ENCODE measurements at places on chromosomes 2 and 18.

- no peak for DNase-seq
Observed at GRCh38 chr2:178279142-178279541, 84.8 kb downstream of the OSBPL6 start.

DNA sequence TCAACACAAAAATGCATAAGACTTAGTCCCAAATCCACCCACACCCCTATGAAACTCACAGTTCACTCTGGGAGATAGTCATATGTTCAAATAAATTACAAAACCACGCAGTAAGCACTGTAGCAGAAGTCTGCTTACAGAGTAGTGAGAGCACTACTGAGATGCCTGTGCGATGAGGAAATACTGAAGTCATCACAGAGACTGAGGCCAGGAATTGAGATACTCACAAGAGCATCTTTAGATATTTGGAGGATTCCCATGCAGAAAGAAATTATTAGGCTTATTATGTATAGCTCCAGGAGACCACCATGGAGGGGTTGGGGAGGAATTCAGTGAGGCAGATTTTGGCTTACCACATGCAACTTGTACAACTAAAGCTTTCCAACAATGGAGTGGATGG is 82.3 kb downstream of the ANTXR1 start:
- DNase-seq = no peak

- no peak for DNase-seq
Observed at GRCh38 chr2:9280224-9280623, 73.6 kb downstream of the ASAP2 start.

- DNase-seq = no peak
Observed at GRCh38 chr2:112728029-112728362, 7.2 kb downstream of the NT5DC4 start.

DNA sequence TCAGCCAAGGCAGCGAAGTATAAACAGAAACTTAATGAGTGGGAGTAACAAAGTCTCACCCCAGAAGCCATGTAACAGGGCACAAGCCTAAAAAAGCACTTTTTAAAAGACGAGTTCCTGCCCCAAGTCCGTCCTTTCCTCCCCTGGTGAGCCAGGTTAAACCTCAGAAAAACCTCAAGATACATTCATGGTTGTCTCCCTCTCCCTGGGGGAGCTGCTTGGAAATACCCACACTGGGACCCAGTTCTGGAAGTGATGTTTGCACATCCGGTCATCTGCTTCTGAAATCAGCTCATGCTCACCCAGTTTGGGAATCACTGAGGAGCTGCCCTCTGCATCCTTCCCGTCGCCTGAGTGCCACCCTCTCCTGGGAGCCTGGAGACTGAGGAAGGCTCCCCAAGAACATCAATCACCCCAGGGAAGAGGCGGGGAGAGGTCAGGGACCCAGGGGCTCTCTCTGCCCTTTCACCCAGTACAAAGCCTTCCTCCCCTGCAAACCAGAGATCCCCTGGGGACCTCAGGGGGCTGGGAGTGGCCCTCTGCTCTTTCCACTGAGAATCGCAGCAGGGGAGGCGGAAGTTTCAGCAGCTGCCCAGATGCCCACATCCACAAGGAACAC is 150.6 kb upstream of the AGAP1 start:
- DNase-seq = no peak

- no peak for DNase-seq
Observed at GRCh38 chr18:78031589-78031988, 781.9 kb downstream of the GALR1 start.

DNA sequence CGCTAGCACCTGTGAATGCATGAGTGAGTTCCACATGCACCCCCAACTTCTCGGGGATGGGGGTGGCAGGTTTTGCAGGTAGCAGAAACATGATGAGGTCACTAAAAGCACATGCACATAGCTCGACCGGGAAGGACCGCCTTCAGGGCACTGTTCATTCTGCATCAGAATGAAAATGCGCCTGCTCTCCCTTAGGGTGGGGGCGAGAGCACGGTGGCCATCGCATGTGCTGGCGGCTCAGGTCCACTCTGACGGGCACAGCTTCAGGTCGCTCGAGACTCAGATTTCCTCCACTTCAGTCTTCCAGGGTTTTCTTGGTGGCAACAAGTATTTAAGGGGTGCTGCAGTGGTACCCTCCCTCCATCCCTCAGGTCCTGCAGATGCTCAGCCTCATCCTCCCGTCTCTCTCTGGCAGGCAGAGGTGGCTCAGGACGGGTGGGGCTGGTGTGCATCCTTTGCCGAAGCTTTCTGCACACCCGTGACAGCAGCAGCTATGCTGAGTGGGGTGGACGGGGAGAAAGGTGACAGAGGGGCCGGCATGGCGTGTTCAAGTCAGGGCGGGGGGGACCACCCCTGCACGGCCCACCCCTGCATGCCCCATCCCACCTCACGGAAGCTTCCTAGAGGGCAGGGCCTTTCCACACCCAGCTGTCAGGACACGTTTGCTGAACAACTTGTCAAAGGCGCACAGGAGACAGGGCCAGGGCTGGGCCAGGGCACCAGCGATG is 14.8 kb downstream of the KCNIP3 start:
- DNase-seq = no peak

DNA sequence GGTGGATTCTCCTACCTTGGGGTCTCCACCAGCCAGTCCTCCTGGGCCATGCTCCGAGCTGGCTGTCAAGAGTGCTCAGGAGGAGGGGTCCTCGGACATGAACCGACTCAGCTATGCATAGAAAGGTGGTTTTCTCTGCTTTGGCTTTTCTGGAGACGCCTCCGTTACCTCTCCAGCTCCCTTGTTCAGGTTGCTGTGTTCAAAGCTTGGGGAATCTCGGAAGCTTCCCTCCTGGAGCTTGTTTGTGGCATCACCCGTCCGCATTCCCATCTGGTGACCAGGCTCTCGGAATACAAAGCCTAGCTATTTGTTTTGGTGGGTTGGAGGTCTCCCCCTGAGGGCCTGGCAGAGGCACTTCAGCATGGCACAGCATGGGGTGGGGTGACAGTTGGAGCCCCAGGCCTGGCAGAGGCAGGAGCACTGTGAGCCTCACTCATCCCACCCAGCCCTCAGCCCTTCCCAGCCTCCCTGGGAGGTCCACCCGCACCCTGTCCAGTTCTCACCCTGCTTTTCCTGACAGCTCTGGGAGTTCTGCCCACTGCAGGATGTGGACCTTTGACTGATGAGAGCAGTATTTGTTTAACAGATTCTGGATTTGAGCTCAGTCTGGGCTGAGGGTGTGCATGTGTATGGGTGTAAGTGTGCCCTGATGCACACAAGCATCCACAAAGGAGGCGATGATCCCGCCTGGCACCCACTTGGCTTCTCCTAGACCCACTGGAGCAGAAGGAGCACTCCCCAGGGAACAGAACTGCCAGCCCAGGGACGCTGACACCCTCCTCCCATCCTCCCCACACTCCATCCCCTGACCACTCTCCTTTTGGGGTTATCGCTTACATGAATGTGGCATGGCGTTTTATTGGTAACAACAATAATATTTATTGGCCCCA is 107.3 kb upstream of the HS6ST1 start:
- peak; percentile 57 for DNase-seq

DNA sequence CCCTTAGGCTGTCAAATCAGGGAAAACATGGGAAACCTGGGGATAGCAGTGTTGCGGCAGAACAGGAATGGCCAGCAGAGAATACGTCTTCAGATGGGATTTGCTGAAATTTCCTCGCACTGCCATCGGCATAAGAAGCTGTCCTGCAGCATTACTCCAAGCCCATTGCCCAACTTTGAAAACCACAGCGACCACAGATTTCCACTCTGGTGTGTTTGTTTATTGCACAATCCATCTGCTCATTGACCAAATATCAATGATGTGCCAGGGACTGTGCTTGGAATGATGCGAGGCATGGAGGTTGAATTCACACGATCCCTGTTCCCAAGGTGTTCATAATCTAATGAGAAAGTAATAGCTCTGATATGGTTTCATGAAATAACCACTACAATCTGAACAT is 383.3 kb upstream of the MYT1L start:
- DNase-seq = no peak

GRCh38 chr2:192978395-192978794 is 783.7 kb upstream of the TMEFF2 start:
- DNase-seq = no peak

GRCh38 chr2:158457826-158458616 is 1.3 kb downstream of the PKP4 start:
- DNase-seq = peak; percentile 78

DNA sequence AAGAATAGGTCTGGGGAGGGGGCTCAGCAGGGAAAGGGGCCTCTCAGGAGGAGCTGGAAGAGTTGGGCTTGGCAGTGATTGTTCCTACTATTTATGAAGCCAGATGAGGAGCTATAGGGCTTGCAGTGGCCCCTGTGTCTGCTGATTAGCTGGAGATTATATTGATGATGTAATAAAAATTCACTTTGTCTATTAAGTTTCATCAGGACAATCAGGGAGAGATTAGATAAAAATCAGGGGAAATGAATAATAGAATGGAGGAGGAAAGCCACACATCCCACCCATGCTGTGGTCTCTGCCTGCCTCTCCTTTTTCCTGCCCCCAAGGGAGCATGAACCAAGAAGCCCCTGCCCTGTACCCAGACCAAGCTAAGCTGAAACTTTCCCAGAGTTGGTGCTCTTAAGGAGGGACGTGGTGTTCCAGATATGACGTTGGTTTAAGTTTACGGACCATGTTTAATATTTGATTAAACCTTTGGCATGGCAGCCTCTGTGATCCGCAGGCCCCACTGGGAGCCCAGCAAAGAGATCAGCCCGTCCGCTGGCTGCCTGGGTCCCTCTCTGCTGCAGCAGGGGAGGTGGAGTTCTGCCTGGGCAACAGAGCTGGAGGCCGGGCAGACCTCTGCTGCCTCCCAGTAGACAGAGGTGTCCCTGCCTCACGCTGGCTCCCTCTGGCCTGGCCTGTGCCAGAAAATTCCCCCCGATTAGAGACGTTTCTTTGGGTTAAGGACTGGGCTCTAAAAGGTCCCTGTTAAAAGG is 15.3 kb downstream of the CELF4 start:
- no peak for DNase-seq

- no peak for DNase-seq
Observed at GRCh38 chr2:201931475-201931874, 102.2 kb upstream of the FZD7 start.

DNA sequence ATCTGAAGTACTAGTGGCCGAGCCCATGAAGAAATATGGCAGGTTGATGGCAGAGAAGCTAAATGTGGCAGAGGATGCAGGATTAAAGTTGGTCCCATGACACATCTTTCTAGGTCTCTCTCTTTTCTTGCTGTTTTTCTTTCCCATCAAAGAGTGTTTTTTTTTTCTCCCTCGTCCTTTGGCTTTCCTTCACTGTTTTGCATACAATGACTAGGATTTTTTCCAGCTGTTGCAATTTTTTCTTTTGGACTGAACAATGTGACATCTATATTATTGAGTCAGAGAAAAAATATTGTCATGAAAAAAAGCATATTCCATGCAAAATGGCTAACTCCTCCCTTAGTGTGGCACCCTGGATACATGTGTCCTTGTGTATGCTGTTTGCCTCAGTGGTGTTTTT is 939.5 kb upstream of the FANCL start:
- no peak for DNase-seq

Measured in sigmoid colon (tissue), 7 donors.